Progenitor cell of endocrine pancreas (in vitro differentiated cells): ENCODE measurements at places on chromosomes 3 and 15. TPM values are rescaled to one million over a fixed set of nuclear protein-coding genes. Genes with fewer than 3 reads are reported as not detected.

The KNG1 gene
- total RNA-seq, result not detected in 2 replicates

DNA sequence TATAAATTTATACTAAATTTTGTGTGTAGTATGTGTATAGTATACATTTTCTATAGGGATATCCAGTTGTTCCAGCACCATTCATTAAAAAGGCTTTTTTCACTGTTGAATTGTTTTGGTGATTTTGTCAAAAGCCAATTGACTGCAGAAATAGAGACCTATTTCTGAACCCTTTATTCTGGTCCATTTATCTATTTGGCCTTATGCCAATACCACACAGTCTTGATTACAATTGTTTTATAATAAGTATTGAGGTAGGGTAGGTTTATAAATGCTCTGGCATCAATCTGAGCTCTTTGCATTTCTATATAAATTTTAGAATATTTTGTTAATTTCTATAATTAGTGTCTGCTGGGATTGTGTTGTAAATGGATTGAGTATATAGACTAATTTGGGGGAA, 6.5 kb upstream of the OPA1 start:
- no peak overlapping the region for H3K4me3 ChIP-seq
- H3K27me3 ChIP-seq, result no peaks in the 10 kb centered on the region
- no peaks in the 10 kb centered on the region for H3K36me3 ChIP-seq
- DNase-seq, result no peak
- H3K4me1 ChIP-seq, result no peaks in the 10 kb centered on the region

The GOLGA8G gene
- total RNA-seq, result not detected in 2 replicates

DNA sequence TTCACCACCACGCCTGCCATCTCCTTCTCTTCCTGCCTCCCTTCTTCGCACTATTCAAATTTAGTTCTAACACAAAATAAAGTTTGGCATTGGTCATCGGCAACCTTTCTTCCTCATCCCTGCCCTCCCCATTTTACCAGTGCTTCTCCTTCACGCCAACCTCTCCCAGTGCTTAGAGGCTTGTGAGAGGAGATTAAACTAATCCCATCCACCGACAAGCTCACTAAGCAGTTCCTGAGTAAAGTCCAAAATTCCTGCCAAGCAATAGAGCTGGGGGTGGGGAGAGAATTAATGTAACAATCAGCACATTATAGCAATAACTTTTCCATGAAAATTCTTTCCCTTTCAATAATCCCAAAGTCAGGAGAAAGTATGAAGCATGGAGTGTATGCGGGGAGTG, 157.4 kb upstream of the GMNC start:
- no peaks in the 10 kb centered on the region for H3K36me3 ChIP-seq
- no peaks in the 10 kb centered on the region for H3K27me3 ChIP-seq
- H3K4me1 ChIP-seq, result no peaks in the 10 kb centered on the region
- H3K27ac ChIP-seq, result no peak overlapping the region
- no peak for DNase-seq

DNA sequence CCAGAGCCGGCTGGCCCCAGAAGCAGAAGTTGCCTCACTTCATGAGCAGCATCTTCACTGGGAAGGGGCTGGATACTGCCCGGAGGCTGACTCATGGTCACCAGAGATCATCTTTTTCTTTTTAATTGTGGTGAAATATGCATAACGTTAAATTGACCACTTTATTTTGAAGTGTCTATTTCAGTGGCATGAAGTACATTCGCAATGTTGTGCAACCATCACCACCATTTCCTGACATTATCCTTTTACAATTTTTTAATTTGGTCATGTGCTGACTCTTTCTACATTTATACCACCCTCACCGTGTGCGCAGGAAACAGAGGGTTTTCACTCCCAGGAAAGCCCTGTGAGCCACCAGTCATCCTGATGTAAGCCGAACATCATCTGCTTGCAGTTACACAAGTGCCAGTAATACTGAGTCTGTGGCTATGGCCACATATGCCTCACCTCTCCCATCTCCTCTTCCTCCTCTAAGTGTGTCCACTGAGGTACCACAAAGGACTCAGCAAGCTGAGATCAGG, 51.6 kb upstream of the ABHD17C start:
- H3K4me3 ChIP-seq, result no peak overlapping the region
- H3K36me3 ChIP-seq, result no peaks in the 10 kb centered on the region
- no peak for DNase-seq
- H3K4me1 ChIP-seq, result no peaks in the 10 kb centered on the region
- no peaks in the 10 kb centered on the region for H3K27me3 ChIP-seq
- no peak overlapping the region for H3K27ac ChIP-seq

The FOXL2NB gene
- total RNA-seq, result not detected in 2 replicates

The VPS8 gene
- total RNA-seq, result 78.9 and 89.4 TPM in 2 replicates

- H3K4me1 ChIP-seq, result peaks cover 10% of the 10 kb centered on the region
- H3K27ac ChIP-seq, result no peak overlapping the region
- H3K36me3 ChIP-seq, result no peaks in the 10 kb centered on the region
- DNase-seq, result no peak
- H3K27me3 ChIP-seq, result no peaks in the 10 kb centered on the region
Measured at GRCh38 chr3:143200001-143200924, 80.7 kb downstream of the CHST2 start.
